ENCODE measurements at places on chromosomes 7 and 10.

GRCh38 chr7:95725205-95725604 is 47.1 kb upstream of the DYNC1I1 start:
- DNase-seq = peak; percentile 32

- no peak for DNase-seq
These were observed 93.0 kb downstream of the LYZL2 start for GRCh38 chr10:30536578-30536977.

DNA sequence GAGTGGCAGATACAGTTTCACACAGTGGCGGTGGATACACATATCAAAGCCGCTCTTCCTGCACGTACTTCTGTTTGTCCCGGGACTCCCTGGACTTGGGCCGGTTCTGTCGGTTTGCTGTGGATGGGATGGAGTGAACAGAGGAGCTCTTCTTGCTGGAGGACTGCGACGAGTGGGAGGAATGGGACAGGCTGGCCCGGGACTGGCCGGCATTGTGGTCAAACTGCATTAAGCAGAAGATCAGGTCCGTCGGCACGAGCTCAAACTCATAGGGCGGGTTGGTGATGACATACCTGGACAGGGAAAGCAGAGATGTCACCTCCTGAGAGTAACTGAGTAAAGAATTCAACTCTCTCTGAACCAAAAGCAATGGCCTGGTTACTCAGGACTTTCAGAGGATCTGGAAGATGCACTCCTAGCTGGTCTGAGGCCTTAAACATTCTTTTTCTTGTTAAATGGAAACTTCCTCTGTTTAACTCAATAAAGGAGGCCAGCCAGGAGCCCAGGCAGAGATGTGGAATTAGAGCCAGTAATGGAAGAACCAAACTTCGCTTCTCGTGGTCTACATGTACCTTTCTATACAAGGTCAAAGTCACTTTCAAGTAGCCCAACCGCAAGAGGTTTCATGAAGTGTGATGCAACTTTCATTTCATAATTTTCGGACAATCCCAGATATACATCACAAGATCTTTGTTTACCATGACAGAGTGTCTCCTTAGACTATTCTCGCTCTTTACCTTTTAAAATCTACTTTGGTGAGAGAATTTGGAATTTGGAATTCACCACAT is 750.2 kb downstream of the KCNMA1 start:
- no peak for DNase-seq

DNA sequence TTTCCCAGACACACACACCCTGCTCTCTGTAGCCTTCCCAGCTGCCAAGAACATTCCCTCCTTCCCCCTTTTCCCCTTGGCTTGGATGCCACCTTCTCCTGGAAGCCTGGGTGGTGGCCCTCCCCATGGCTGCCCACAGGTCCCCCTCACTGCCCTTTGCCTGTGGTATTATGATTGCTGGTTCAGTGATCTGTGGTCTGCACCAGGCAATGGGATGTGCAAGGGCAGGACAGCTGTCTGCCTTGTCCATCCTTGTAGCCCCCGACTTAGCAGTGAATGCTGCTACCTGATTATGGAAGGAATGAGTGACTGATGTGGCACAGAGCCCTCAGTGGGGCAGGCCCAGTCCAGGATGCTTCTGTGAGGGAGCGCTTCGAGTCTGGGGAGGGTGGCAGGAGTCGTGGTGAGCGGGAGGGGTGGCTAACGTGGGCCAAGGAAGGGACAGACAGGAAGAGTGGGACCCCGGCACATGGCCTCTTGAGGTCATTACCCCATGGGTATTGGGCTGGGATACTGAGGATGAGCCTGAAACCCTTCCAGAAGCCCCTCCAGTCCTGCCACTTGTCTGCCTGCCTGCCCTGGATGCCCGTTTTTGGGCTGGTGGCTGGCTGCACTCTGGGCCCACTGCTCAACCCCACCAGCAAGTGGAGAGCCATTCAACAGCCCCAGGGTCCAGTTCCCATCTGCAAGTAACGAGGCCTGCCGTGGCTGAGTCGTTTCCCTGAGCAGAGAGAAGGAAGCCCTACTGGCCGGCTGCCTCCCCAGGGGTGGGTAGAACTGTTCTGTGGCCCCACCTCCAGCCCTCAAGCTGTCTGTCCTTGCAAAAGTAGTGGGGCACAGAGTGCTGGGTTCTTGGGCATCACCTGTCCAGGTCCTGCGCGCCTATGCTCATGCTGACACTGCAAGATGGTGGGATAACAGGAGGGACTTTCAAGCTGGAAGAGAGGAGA is 8.8 kb downstream of the CHST3 start:
- no peak for DNase-seq

- no peak for DNase-seq
These were observed 66.8 kb downstream of the MAD1L1 start for GRCh38 chr7:2165610-2166594.

DNA sequence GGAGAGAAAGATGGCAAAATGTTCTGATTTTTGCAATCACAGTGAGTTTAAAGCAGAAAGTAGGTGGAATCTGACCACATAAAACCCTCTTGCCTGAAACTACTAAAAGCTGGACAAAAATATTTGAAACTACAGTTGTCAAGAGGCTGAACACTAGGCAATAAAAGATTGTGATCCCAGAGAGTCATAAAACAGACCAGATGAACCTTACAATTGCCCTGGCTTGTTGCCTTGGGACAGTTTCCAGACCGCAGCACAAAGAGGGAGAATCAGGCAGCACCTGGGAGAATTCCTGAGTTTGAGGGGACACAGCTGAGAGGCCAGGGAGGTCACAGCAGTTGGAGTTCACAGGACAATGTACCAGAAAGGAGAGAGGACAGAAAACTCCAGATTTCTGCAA is 107.3 kb upstream of the NANOS1 start:
- DNase-seq = no peak

DNA sequence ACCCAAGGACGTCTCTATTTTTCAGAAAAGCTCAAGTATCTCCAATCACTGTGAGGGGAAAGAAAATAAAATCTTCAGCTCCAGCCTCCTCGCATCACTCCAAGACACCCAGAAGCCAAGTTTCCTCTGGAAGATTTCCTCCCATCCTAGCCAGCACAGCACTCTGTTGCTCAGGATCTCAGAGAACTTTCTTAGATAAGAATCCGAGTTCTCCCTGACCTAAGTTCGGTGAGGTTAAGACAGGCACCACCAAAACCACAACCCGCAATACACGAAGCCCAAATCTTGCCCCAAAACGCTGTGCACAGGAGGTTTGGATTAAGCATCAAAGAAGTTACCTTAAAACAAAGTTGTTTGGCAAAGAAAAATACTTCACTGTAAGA is 4.2 kb downstream of the FAM53B start:
- DNase-seq = no peak

DNA sequence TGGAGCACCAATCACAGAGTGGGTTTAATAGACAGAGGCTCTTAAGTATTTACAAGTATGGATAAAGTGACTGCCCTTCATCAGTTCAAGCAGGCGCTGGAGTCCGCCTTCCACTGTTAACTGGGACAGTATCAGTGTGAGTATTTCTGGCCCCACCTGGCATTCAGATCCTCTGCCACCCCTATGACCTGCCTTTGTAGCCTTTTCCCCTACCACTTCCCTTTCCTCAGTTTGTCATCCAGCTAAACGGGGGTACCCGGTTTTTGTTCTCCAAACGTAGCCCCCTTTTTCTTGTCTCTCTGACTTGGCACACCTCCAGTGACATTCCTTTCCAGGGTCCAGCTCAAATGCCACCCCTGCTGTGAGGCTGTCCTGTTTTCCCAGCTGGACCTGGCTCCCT is 134.4 kb downstream of the SNX10 start:
- no peak for DNase-seq

- no peak for DNase-seq
These were observed 202.0 kb downstream of the MAD1L1 start for GRCh38 chr7:2030475-2031450.

DNA sequence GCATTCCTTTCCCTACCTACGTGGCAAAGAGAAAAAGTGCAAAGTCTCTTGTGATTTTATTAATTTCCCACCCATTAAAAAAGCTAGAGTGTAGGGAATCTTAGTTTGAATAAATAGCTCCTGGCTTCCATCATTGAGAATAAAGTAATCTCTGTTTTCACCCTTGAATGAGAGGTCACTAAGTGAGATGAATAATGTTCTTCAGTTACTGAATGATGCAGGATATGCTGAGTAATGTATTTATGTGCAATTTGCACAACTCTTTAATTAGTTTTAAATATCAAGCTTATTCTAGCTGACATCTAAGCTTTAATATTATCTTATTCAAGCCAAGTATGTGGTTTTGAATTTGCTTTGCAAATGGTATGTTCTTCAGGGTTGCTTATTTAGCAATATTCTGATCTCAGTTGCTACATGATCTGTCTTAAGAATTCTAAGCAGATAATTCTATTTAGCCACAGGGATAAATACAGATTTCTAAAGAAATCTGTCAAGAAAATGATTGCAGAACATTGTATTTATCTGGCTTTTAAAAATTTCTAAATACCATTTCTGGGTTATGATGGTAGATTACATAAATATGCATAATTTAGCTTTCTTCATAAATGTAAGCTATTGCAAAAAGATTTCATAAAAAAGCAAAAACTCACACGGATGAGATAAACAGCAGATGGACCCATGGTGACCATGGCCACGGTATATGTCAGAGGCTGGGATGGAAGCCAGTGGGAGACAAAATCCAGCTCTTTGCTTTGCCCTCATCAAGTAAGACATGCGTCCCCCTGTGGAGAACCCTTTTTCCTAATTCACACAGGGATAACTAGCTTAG is 141.0 kb downstream of the MACC1 start:
- peak; percentile 71 for DNase-seq

DNA sequence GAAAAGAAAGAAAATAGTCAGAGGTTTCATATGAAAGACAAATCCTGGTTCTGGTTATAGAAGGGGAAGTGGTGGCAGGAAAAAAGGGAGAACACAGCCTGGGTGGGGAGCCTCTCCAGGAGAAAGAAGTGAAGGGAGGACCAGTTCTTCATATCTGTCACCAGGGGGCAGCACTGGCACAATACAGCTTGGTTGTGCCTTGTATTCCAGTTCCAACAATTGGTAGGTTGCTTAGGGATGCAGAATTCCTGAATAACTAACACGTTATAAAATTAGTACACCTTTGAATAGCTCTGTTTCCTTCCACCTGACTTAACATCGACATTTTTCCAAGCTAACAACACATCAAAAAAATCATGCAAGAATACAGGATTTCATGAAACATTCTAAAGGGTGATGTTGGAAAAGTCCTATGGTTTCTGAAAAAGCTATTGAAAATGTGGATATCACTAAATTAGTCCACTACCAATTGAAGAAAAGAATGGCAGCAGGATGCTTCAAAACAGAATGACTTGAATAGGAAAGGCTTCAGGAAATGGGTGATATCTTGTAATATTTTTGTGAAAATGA is 52.9 kb downstream of the CYP26A1 start:
- no peak for DNase-seq

DNA sequence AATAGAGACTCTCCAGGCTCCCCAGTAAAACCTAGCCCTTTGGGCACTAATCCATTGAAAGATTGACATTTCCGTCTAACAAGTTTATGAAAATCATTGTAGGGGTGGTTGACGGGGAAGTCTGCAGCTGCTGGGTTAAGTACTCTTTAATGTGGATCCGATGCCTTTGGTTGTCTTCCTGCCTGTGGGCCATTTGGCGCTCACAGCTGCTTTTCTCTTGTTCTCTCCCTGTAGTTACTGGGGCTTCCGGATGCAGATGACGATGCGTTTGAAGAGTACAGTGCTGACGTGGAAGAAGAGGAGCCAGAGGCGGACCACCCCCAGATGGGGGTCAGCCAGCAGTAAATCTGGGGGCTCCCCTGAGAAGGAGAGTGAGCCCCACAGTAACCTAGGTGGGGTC is 22.4 kb downstream of the MTURN start:
- no peak for DNase-seq

DNA sequence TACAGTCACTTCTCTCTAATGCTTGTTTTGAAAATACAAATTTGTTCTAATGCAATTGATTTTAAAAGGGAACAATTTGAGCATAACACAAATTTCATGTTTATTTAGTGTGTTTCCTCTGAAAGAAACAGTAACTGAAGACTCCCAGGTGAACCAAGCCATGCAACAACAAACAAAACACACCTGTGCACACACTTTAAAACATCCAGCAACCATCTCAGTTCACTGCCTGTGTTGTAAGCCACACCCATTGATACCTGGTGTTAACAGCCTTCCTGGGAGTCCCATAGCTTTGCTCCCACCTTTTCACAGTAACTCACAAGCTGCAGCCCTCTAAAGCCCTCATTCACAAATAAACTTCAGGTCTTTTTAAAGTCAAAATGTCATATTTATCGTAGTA is 89.3 kb downstream of the DOCK4 start:
- DNase-seq = no peak

- DNase-seq = no peak
These were observed 210.3 kb downstream of the ACTR3B start for GRCh38 chr7:152969839-152970238.

- DNase-seq = no peak
These were observed 40.2 kb downstream of the PKD1L1 start for GRCh38 chr7:47907981-47908616.

DNA sequence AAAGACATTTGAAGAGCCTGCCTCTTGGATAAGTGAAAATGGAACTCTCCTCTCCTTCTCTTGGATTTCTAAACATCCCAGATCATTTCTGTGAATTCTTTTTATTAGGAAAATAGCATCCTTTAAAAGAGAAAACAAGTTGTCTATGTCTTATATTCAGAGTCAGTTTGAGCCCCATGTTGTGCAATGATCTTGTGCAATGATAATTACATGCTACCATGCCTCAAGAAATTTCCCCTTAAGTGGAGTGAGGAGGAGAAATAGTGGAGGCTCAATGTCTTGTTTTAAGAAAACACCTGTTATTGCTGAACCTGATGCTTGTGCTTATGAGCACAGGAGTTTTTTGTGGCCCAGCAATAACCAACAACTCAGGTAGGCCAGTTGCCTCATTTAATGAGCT is 103.6 kb downstream of the NPSR1 start:
- DNase-seq = no peak

DNA sequence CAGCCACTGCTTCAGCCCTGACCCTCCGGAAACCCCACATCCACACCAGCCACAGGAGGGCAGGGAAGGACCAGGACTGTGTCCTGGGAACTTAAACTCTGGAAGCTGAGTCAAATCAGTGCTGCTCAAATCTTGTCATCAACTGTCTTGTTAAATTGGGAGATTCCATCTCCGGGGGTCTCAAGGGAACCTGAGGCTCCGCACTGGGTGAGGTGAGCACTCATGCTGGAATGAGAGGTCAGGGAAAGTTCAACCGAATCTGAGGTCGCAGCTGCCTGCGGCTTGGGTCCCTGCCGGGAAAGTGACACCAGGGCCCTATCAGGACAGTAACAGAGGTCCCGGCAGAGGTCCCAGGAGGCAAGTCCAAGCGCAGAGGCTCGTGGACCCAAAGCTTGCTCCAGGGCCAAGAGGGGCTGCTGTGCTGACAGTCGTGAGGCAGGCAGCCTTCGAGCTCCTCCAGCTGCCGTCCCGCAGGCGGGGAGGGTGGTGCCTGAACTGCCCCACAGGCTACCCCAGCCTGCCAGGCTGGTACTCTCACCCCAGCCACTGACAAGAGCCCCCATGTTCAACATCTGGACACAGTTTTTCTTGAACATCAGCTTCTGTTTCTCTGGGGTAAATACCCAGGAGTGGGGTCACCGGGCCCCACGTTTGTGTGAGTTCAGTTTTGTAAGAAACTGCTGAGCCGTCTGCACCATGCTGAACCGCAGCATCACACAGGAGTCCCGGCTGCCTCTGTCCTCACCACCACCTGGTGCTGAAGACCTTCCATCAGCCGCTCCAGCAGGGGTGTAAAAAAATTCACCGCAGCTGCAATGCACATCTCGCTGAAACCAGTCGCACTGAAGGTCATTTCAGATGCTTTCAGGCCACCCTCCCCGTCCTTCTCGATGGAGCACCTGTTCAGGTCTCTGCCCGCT is 101.0 kb downstream of the DIP2C start:
- no peak for DNase-seq
